ENCODE measurements at places on chromosomes 13 and 19. TPM values are rescaled to one million over a fixed set of nuclear protein-coding genes. Genes with fewer than 3 reads are reported as not detected.

DNA sequence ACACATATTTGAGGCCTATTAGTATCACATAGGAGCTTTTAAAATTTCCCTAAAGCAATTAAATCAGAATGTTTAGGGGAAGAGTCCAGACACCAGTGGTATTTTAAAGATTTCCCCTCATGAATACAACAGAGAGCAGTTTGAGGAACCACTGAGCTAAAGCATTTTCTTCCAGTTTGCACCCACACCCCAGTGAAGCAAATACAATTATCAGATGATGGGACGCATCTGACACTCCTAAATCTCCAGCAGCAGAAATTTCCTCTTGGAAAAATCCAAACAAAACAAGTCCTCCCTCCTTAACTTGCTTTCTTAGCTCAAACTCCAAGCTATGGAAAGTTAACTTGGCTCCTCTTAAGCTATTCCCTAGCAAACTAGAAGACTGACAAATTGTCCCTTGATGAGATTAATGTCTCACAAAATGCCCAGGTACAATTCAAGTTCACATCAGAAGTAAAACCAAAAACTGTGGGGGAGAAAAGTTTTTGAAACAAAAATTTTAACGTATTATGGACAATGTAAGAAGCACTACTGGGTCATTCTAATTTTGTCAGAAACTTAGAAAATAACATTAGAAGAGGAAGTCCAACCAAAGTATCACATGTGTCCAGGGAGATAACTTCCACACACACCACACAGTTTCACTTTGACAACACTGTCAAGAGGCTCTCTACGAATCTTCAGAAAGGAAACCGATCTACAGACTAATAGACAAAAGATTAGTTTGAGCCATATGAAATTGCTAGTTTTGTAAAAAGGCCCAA is 74.1 kb downstream of the ABCC4 start:
- H3K27ac ChIP-seq = no peak overlapping the region
- H3K4me3 ChIP-seq = no peak overlapping the region
- H3K36me3 ChIP-seq = no peaks in the 10 kb centered on the region
- no peaks in the 10 kb centered on the region for H3K27me3 ChIP-seq
- H3K4me1 ChIP-seq = no peaks in the 10 kb centered on the region

- H3K27ac ChIP-seq = no peak overlapping the region
- H3K27me3 ChIP-seq = no peaks in the 10 kb centered on the region
- no peaks in the 10 kb centered on the region for H3K4me1 ChIP-seq
- H3K36me3 ChIP-seq = no peaks in the 10 kb centered on the region
- no peak for DNase-seq
Observed at GRCh38 chr13:74464670-74465069, 330.5 kb upstream of the KLF12 start.

DNA sequence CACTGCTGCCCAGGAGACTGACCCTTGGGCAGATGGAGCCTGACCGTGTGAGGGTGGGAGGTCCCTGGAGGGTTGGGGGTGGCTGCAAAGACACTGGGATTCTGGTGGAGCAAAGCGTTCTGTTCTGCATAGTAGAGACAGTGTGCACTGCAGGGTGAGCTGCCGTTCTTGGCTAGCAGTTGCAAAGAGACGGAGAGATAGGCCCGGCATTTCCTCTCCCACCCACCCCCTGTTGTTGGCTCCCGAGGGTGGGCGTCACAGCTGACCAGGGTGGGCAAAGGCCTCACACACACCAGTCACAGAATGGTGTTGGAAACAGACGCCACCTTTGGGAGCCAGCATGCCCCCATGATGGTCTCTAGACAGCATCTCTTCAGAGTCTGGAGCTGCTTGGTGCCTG is 11.4 kb downstream of the TMEM255B start:
- peaks cover 3% of the 10 kb centered on the region for H3K4me1 ChIP-seq
- H3K36me3 ChIP-seq = no peaks in the 10 kb centered on the region
- H3K27ac ChIP-seq = no peak overlapping the region
- H3K27me3 ChIP-seq = peaks cover 3% of the 10 kb centered on the region
- H3K4me3 ChIP-seq = no peak overlapping the region

DNA sequence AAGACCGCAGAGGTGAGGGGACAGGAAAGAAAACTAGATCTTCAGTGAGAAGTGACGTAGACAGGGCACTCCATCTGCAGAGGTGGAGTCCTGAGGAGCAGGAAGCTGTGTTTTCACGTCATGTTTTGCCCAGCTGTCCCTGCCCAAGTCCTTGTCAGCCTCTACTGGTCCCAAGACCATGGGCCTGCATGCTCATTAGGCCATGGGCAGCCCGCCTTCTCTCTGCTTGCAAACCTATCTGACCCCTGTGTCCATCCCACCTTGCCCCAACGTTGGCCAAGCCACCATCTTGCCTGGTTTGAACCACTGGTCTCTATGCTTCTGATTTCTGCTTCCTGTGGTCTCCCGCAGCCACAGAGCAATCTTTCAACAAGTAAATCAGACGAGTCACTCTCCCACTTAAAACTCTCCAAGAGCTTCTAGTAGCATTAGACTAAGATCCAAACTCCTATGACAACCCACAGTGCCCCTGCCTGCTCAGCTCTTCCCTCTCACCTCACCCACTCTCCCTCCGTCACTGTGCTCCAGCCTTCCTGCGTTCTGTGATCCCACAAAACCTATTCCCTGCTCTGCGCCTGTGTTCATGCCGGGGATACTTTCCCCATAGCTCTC is 18.6 kb upstream of the CCNE1 start:
- H3K27ac ChIP-seq = no peak overlapping the region
- H3K36me3 ChIP-seq = no peaks in the 10 kb centered on the region
- no peaks in the 10 kb centered on the region for H3K4me1 ChIP-seq
- no peak for DNase-seq
- no peak overlapping the region for H3K4me3 ChIP-seq

DNA sequence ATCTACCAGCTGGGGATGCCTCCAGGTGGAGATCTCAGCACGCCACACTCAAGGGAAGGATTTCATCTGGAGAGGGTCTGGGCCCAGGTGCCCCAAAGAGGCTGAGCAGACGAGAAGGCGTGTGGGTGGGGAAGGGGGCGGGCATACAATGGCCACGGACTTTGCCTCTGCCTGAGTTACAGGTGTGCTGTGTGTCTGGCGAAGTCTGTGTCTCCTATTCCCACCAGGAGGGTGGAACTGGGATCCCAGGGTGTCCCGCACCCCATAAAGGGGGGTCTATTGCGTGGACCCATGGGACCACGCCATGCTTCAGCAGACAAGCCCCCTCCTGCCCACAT is 3.6 kb downstream of the TLE2 start:
- H3K36me3 ChIP-seq = no peaks in the 10 kb centered on the region
- H3K4me1 ChIP-seq = no peaks in the 10 kb centered on the region
- peaks cover 48% of the 10 kb centered on the region for H3K27me3 ChIP-seq

GRCh38 chr19:1474011-1474764 is 4.8 kb downstream of the C19orf25 start:
- H3K36me3 ChIP-seq = peaks cover 3% of the 10 kb centered on the region
- H3K4me1 ChIP-seq = peaks cover 11% of the 10 kb centered on the region
- no peak overlapping the region for H3K4me3 ChIP-seq
- H3K27ac ChIP-seq = no peak overlapping the region
- DNase-seq = no peak
- H3K27me3 ChIP-seq = peaks cover 42% of the 10 kb centered on the region

GRCh38 chr13:38575427-38575826 is 111.5 kb upstream of the FREM2 start:
- H3K27ac ChIP-seq = no peak overlapping the region
- no peak for DNase-seq
- no peaks in the 10 kb centered on the region for H3K4me1 ChIP-seq

DNA sequence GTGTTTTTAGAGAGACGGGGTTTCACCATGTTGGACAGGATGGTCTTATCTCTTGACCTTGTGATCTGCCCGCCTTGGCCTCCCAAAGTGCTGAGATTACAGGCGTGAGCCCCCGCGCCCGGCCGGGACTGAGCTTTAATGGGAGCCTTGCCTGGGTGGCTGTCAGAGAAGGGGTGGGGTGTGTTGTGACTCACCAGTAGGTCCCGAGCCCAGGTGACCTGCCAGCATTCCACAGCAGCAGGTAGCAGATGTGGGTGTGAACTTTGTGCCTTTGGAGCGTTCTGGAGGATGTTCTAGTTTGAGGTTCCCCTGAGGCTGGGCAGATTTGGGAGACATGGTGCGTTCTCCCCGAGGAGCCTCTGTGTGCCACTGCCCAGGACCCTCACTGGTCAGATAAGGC is 7.1 kb upstream of the EPN1 start:
- H3K27me3 ChIP-seq = no peaks in the 10 kb centered on the region
- no peak overlapping the region for H3K27ac ChIP-seq
- peaks cover 4% of the 10 kb centered on the region for H3K4me1 ChIP-seq
- H3K4me3 ChIP-seq = no peak overlapping the region
- DNase-seq = no peak

DNA sequence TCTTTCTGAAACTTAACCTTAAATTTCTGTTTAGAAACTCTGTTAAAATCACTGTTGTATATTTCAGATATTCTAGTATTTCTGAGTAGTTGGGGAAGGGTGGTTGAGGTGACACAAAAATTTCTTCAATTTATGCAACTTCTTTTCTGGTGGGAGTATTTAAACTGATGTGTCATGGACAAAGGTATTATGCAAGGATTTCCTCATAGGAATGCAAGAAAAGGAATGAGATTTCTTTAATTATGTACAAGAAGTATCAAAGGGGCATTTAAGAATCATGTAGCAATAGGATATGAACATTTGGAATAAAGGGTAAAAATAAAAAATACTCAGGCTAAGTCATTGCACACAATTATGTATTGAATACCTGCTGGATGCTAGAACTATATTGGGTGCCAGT is 575.8 kb upstream of the KLF12 start:
- no peak overlapping the region for H3K4me3 ChIP-seq
- H3K27me3 ChIP-seq = no peaks in the 10 kb centered on the region
- H3K27ac ChIP-seq = no peak overlapping the region
- H3K4me1 ChIP-seq = no peaks in the 10 kb centered on the region
- DNase-seq = no peak
- no peaks in the 10 kb centered on the region for H3K36me3 ChIP-seq

DNA sequence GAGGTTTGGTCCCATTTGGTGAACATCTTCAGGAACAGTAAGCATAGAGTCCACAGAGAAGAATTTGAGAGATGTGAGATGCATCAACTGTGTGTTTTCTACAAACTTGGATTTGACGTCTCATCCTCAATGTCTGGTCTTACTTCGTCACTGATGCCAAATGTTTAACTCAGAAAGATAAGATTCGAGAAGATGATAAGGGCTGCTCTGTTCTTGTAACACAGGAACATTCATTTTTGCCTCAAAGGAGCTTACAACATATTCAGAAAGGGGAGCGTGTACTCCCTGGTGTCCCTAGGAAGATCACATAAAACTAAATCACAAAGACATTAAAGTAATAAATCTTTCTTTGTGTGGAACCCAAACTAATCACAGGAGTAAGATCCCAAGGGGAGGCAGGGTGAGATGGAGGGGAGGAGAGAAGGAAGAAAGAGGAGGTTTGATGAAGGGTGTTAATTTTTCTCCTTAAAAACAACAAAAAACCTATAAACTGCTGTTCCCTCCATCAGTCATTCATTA is 247.7 kb upstream of the IRS2 start:
- no peaks in the 10 kb centered on the region for H3K27me3 ChIP-seq
- DNase-seq = no peak
- H3K4me3 ChIP-seq = no peak overlapping the region
- peaks cover 3% of the 10 kb centered on the region for H3K4me1 ChIP-seq

DNA sequence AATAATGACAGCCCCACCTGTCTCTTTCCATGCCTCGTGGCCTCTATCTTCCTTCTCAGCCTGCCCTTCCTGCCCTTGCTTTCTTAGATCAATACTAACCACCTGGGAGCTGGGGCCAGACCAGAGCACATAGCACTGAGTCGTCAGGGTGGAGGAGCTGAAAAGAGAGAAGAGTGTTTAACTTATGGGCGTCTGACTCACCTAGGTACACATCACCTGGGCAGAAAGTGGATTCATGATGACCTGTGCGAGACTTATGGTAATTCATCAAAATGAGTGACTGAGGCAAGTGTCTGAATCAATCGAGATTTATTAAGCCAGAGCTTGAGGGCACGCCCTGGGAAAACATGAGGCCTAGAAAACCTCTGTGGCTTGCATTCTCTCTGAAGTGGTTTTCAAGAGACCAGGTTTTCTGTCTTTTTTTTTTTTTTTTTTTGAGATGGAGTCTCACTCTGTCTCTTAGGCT is 19.2 kb downstream of the CEACAM6 start:
- H3K36me3 ChIP-seq = no peaks in the 10 kb centered on the region
- DNase-seq = no peak
- no peak overlapping the region for H3K27ac ChIP-seq
- H3K27me3 ChIP-seq = peaks cover 1% of the 10 kb centered on the region
- H3K4me1 ChIP-seq = no peaks in the 10 kb centered on the region

GRCh38 chr13:39910041-39910440 is 254.6 kb downstream of the COG6 start:
- no peak overlapping the region for H3K4me3 ChIP-seq
- H3K36me3 ChIP-seq = no peaks in the 10 kb centered on the region
- no peaks in the 10 kb centered on the region for H3K27me3 ChIP-seq
- H3K27ac ChIP-seq = no peak overlapping the region

- H3K4me1 ChIP-seq = no peaks in the 10 kb centered on the region
- no peaks in the 10 kb centered on the region for H3K36me3 ChIP-seq
- no peak overlapping the region for H3K27ac ChIP-seq
- DNase-seq = no peak
Observed at GRCh38 chr13:111114362-111115060, 599 bp upstream of the ARHGEF7 start.

The AP1M2 gene
- 140 TPM for total RNA-seq
